HuH-7.5 (cell line): ENCODE measurements at places on chromosomes 5 and 9.

DNA sequence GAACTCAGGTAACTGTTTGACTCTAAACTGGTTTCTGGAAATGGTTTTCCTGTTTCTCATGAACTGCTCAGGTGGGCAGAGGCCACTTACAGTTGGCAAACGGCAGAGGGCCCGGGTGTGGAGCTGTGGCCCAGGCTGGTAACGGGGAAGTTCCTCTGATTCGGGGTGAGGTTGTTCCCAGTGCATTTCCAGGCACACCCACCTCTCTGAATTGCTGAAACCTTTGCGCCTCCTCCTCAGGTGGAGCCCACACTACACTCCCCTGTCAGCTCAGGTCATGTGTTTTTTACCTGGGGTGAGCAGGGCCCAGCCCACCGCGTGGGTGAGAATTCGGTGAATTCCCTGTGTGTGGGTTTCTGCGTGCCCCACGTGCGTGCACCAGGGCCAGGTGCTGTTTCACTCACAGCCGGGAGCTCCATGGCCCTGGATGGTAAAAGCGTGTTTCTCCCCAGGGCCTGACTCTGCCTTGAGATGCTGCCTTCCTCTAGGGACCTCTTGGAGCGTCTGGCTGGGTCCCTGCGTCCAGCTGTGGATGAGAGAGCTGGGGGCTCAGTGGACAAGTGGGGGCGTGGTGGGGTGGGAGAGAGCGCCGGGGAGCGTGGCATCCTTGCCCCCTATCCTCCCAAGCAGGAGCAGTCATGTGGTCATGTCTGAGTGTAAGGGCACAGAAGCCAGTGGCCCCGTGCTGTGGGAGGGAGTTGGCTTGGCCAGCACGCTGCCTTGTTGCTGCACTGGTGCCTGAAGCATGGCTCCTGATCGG, 33.5 kb upstream of the LPCAT1 start:
- DNase-seq, result no peak

GRCh38 chr9:135230386-135230765, 142.9 kb downstream of the OLFM1 start:
- DNase-seq, result no peak

DNA sequence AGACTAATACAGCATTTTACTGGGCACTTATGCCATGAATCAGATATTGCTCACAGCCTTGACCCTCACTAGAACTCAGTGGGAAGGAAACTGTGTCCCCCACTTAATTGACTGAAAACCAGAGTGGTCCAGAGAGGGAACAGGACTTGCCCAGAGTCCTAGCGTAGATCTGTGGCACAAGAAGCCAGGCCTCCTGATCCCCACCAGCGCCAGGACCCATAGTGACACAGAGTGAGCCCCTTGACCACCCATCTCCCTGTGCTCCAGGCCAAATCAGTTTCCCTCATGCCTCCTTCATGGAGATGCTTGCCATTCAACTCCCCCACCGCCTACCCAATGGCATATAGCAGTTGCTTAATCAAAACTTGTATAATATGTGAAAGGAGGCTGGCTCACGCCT, 8.3 kb downstream of the KIF12 start:
- DNase-seq, result no peak

DNA sequence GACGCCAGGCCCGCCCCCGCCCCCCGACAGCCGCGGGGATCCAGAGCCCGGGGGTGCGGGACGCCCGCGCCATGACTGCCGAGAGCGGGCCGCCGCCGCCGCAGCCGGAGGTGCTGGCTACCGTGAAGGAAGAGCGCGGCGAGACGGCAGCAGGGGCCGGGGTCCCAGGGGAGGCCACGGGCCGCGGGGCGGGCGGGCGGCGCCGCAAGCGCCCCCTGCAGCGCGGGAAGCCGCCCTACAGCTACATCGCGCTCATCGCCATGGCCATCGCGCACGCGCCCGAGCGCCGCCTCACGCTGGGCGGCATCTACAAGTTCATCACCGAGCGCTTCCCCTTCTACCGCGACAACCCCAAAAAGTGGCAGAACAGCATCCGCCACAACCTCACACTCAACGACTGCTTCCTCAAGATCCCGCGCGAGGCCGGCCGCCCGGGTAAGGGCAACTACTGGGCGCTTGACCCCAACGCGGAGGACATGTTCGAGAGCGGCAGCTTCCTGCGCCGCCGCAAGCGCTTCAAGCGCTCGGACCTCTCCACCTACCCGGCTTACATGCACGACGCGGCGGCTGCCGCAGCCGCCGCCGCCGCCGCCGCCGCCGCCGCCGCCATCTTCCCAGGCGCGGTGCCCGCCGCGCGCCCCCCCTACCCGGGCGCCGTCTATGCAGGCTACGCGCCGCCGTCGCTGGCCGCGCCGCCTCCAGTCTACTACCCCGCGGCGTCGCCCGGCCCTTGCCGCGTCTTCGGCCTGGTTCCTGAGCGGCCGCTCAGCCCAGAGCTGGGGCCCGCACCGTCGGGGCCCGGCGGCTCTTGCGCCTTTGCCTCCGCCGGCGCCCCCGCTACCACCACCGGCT, 1.0 kb downstream of the FOXE1 start:
- DNase-seq, result no peak

DNA sequence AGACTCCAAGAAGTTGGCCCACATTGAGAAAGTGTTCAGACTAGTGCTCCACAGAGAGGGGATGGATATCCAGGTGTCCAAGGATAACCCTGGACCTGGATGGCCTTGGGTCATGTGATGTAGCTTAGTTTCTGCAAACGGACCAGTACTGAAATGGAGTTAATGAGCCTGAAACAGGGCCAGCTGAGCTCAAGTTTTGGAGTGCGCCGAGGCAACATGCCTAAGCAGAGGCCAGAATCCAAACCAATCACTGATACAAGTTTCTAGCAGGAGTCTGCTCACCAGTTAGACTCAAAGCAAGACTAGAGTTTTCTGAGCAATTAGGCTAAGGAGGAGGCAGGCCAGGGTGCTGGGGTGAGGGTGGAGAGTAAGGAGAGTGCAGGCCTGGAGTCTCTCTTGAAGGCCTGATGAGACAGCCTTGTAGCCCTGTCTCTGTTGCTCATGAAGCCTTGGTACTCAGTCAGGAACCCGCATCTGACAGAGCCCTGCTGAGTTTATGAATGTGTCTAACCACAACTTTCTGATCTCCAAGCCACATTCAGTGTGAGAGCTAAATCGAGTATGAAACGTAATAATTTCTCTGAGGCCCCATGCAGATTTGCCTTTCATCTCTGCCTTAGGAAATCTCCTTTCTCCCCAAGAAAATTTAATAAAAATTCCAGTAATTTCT, 68.9 kb upstream of the EQTN start:
- DNase-seq, result no peak

GRCh38 chr5:95591490-95591901, 28.4 kb upstream of the GPR150 start:
- DNase-seq, result no peak

- no peak for DNase-seq
Observed at GRCh38 chr5:17163221-17163620, 54.2 kb upstream of the BASP1 start.

DNA sequence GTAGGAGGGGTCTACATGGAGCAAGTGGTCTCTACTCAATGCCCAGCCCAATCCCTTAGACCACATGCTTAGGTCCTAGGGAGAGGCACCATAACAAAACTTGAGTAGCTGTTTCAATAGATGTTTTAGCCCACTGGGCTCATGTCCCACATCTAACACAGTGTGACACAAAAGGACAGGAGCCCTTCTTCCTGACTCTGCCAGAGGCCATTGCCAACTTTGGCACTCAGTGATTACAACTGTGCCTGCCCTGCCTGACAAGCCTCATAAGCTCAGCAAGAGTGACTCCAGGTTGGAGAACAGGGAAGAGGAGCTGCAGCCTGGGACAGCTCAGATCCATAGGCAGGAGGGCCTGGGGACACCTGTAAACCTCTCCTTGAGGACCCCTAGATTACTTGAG, 230.8 kb downstream of the ENC1 start:
- DNase-seq, result no peak

DNA sequence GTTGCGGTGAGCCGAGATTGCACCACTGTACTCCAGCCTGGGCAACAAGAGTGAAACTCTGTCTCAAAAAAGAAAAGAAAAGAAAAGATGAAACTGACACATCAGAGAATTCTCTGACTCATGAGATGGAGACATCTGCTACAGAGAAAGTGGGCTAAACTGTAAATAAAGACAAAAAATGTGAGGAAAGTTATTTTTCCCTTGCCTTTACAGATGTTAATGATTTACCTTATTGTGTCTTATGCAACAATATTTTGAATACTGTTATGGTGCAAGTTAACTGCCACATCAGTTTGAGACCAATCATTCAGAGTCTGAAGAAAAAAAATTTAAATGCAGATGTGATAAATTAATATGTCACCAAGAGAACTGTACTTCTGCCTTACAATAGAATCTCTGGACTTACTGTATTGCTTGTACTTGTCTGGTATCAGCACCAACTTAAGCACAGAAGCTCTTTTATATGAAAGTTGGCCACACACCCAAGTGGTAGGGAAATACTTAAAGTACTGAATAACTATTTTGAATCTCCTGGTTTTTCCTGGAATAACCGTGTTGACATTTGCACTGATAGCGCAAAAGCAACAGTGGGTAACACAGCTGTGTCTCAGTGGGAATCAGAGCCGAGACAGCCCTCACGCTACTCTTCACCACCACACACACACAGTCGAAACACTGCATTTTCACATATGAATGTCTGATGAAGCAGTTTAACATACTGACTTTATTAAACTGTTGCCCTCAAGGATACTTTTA, 169.9 kb downstream of the FANCC start:
- DNase-seq, result no peak

GRCh38 chr5:152226191-152226590, 178.9 kb downstream of the NMUR2 start:
- no peak for DNase-seq

DNA sequence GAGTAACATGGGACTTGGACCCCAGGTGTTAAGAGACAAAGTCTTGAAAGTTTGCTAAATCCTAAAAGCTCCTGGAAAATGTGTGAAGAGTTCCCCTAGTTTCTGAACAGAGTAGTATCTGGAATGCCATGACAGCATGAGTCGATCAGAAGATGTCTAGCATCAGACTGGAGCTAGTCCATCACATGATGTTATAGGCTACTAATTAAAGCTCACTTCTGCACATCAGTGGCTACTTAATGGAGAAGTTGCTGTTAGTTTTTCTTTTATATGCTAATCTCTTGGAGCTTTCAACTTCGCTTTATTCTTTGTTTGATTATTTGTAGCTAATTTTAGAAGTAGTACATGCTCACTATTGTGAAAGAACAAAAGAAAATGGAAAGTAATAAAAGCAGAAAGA, 471.3 kb upstream of the KLF4 start:
- no peak for DNase-seq
